T-helper 9 cell (primary cell): ENCODE measurements at places on chromosomes 7 and 10.
A peak's percentile ranks its signal among the peaks of the same experiment; 100 is the strongest.

DNA sequence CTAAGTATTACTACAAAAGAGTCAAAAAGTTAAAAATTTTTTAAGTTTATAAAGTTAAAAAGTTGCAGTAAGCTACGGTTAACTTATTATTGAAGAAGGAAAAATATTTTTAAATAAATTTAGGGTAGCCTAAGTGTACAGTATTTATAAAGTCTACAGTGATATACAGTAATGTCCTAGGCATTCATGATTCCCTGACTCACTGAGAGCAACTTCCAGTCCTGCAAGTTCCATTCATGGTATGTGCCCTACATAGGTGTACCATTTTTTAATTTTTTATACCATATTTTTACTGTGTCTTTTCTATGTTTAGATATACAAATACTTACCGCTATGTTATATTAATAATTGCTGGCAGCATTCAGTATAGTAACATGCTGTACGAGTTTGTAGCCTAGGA lies 92.3 kb downstream of the CTNNA3 start:
- DNase-seq = no peak

DNA sequence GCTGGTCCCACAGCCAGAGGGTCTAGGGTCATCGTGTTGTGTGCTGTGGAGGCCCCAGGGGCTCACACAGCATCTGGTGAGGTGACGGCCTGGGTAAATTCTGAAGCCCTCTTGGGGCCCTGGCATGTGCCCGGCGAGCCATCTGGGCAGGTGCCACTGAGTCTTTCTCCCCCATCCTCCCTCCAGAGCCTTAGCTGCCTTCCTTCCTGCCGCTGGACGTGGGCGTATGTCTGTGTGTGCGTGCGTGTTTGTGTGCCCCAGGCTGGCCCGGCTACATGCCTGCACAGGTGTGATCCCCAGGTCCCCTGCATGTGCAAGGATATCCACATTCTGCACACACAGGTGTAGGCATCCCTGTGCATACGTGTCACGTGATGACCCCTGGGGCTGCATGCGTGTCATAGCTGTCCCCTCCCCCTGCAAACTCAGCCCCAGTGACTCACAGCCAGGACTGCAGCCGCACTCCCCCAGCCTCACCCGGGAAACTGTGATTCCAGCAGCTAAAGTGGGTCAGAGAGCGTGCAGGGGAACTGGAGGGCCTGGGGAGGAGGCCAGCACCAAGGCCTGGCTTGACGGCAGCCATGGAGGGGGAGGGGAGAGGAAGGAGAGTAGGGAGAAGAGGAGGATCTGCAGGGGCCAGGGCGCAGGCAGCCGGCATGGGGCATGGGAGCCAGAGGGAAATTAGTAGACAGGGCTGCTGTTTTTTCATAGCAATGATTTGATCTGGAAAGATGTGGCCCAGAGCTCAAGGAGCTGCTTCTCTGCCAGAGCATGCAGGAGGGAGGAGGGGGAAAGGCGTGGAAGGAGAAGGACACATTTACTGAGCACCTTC lies 46.4 kb downstream of the ELFN1 start:
- no peak for DNase-seq

DNA sequence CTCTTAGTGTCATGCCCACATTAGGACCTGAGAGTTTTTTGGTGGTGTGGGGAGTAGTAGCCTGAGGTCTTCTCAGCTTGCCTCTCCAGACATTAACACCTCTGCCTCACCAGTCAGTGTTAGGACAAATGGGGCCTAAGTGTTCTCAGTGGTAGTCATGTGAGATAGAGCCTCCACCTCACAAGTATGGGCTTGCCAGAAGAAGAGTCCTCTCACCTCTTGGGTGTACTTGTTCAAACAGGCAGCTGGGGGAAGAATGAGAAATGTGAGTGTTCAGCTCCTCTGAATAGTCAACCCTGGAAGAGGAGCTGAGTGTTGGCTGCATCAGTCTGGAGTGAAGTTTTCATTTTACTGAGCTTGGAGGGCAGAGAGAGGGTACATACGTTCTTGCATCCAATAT lies 464.6 kb downstream of the POM121L12 start:
- no peak for DNase-seq

- no peak for DNase-seq
Observed at GRCh38 chr10:62015994-62016393, 114.5 kb downstream of the ARID5B start.

GRCh38 chr7:92934096-92934495 lies 97.7 kb upstream of the CDK6 start:
- no peak for DNase-seq

GRCh38 chr7:47444376-47445098 lies 137.4 kb downstream of the TNS3 start:
- no peak for DNase-seq

DNA sequence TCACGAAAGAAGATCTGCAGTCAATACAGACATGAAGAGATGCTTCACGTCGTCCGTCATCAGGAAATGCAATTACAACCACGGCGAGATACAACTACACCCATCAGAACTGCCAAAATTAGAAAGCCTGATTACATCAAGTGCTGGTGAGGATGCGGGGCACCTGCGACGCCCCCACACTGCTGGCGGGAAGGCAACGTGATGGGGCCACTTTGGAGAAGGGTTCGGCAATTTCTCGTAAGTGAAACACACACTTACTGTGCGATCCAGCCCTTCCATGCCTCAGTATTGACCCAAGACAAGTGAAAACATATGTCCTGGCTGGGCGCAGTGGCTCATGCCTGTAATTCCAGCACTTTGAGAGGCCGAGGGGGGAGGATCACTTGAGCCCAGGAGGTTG lies 25.8 kb upstream of the PDGFA start:
- no peak for DNase-seq

GRCh38 chr7:85644272-85644671 lies 457.4 kb upstream of the SEMA3D start:
- no peak for DNase-seq

DNA sequence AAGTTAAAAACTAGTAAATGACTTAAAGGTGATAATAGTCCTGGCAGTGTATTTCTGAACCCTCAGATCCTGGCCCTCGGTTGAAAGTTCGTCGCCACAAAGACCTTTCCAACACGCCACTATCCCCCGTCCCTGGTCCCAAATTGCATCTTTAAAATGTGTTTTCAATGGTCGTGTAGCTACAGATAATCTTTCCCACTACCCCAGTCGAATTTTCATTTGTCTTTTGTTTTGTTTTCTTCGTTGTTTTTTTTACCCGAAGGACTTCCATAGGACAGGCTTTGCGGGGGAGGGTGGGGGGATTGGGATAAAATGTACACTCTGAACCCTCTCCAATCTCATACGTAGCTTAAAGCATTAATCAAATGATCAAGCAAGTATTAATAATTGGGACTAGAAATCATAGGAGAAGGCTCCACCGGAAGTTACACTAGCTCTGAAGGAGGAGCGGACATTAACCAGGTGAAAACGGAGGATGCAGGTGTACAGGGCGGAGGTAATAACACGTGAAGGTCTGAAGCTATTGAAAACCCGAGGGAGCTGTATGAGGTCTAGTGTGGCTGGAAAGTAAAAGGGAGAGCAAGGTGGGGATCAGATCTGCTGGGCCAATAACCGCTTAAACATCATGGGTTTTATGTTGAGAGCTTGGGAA lies 32.8 kb upstream of the PHF14 start:
- DNase-seq = no peak

- no peak for DNase-seq
Observed at GRCh38 chr7:37491919-37492694, 43.4 kb upstream of the ELMO1 start.

- DNase-seq = no peak
Observed at GRCh38 chr7:22220941-22221340, 136.0 kb downstream of the RAPGEF5 start.

DNA sequence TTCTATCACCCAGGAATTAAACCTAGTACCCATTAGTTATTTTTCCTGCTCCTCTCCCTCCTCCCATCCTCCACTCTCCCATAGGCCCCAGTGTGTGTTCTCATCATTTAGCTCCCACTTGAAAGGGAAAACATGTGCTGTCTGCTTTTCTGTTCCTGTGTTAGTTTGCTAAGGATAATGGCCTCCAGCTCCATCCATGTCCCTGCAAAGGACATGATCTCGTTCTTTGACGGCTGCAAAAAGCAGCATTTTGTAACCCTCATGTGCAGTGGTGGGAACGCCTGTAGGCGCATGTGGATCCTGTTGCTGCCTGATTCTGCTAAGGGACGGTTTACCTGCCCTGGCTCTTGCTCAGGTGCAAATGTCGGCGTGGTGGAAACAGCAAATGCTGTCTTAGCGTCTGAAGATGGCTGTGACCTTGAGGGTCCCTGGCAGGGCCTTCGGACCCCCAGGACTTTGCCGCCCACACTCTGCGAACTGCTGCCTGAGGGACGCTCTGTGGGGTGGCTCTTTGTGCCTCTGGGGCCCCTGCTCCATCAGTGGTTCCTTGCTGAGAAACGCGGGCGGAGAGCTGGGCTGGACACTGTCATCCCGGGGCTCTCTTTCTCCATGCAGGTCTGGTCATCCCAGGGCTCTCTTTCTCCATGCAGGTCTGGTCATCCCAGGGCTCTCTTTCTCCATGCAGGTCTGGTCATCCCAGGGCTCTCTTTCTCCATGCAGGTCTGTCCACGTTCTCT lies 5.6 kb upstream of the MTG1 start:
- DNase-seq = no peak

- DNase-seq = no peak
Observed at GRCh38 chr7:43040461-43040860, 72.0 kb upstream of the HECW1 start.

DNA sequence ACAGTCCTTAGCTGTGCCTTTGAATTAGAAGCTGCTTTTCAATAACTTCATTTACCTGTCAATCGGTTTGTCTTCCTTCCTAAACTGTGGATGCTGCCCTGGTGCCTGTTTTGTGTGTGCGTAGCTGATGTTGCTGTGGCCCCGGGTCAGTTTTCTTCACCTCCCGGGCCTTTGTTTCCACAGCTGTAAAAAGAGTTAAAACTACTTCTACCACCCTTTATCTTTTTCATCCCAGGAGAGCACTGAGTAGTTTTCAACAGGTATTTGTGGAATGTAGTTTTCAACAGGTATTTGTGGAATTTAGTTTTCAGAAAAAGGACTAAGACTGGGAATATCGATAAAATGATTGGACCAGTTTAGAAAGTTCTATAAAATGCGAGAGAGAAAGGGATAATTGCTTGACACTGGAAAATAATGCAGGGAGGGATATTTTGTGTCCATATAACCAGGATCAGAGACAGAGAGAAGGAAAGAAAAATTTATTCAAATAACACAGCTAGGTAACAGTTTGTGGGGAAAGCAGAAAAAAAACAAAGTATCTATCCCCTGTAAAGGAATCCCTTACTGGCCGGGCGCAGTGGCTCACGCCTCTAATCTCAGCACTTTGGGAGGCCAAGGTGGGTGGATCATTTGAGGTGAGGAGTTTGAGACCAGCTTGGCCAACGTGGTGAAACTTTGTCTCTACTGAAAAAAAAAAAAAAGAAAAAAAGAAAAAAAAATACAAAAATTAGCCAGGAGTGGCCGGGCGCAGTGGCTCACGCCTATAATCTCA lies 15.9 kb upstream of the IGF2BP3 start:
- DNase-seq = no peak

- DNase-seq = no peak
Observed at GRCh38 chr10:19178675-19179074, 130.1 kb downstream of the MALRD1 start.

- no peak for DNase-seq
Observed at GRCh38 chr10:58661336-58661735, 148.7 kb downstream of the BICC1 start.

DNA sequence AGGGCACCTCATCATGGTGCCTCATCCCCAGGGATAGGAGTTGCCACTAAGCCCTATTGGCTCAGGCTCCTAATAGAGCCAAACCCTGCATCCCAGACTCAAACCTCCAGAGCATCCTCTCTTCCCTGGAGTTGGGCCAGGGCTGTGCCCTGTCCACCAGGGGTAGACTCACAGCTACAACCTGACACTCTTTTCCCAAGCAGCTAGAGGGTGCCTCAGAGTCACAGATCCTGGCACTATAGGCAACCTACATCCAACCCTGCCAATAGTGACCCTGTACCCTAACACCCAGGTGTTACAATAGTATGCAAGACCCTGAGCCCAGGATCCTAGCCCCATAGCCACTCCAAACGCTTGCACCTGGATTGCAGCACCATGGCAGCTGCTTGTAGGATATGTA lies 64.0 kb upstream of the PLA2G12B start:
- DNase-seq = no peak

DNA sequence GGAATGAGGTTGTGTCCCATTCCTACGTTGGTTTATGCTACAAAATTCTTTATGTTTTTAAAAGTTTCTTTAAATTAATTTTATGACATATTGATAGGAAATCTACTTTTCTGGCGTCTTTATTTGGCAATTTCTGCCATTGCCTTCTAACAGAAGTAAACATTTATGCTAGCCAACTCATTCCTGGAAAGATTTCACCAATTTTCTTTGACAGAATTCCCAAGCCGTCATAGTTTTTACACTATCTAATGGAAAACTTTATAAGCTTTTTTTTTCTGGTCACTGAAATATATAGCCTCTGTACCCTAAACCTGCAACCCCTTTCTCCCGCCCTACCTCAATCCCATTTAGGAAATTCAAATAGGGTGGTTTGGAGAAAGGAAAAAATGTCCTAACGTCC lies 6.1 kb upstream of the TCAF1 start:
- DNase-seq = no peak

- DNase-seq = no peak
Observed at GRCh38 chr10:48187713-48188485, 86.6 kb downstream of the FRMPD2 start.

- no peak for DNase-seq
Observed at GRCh38 chr7:27641581-27642230, 21.0 kb downstream of the HIBADH start.

- no peak for DNase-seq
Observed at GRCh38 chr7:93245525-93246432, 13.6 kb downstream of the VPS50 start.

GRCh38 chr7:143434660-143435059 lies 8.6 kb upstream of the TAS2R60 start:
- no peak for DNase-seq

GRCh38 chr10:116281775-116282174 lies 8.8 kb upstream of the GFRA1 start:
- no peak for DNase-seq

DNA sequence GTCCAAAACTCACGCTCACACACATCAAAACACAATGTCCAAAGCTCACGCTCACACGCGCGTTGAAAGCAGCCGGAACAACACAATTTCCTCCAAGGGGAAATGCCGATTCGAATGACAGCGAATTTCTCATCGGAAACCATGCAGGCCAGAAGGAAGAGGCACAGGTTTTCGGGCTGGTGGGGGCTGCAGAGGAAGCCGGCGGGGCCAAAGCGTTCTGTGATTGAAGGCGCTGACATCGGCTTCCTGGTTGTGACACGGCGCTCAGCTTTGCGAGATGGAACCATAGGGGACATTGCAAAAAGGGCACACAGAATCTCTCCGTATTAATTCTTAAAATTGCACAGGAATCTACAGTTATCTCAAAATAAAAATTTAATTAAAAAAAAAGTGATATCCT lies 61.3 kb downstream of the FOXL3 start:
- DNase-seq = peak; percentile 49

DNA sequence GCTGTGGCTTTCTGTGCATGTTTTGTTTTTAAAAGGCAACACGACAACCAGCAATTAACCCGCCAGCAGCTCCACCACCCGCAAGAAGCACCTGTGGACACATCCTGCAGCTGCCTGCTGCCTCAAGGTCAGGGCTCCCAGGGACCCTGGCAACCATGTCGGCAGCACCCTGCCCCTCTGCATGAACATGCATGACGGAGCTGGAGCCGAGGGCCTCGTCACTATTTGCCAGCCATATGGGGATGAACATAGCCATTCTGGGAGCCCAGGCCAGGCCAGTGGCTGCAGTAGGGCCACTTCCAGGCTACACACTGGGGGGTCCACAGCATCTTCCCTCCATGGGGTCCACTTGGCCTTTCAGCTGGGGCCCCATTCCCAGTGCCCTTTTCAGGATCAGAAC lies 52.9 kb downstream of the CAMK2B start:
- DNase-seq = no peak
